ENCODE measurements at places on chromosomes 1 and 21.

DNA sequence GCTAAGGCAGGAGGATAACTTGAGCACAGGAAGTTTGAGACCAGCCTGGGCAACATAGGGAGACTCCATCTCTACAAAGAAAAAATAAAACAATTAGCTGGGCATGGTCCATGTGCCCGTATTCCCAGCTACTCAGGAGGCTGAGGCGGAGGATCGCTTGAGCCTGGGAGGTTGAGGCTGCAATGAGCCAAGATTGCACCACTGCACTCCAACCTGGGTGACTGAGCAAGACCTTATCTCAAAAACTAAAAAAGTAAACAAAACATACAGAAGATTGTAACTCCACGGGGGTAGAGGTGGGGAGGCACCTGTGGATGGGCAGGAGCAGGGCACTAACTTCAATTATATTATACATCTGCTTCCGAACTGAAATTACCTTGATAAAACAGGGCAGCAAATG is 4.6 kb downstream of the S100B start:
- no peak for DNase-seq

- no peak for DNase-seq
Observed at GRCh38 chr1:232621050-232621449, 8.9 kb downstream of the SIPA1L2 start.

DNA sequence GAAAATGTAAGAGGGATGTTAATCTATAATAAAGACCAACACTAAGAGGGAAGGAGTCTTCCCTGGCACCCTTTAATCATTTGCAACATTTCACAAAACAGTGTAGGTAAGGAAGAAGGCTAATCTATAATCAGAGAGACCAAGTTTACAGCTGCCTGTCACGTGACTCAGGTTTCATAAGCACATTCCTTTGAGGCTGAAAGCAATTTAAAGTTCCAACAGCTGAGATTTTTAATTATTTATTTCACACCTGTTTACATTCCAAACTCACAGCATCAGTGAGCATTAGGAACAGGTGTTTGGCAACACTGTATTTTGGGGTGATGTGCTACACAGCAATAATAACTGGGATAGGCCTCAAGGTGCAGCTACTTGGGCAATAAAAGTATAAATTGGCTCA is 75.7 kb upstream of the PGBD5 start:
- DNase-seq, result no peak

DNA sequence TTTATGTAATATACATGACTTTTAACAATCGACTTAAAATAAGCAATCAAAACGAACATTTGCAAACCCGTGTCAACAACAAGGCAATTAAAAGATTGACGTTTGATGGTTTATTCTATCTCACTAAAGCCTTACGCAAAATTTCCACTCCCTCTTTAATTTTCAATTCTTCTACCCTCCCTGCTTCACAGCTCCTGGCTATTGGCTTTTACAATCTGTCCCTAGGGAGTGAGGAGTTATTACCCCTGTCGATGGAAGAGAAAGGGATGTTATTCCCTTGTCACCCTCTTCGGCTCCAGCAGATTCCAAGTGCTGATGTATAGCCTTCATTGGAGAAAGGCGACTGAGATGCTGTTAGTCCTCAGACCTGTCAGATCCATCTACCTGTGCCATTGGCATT is 161.3 kb downstream of the ZNF281 start:
- DNase-seq, result no peak

- no peak for DNase-seq
Observed at GRCh38 chr1:61481315-61481715, 243.6 kb downstream of the TM2D1 start.
